Activated naive CD4-positive, alpha-beta T cell treated with Interleukin-2 at 50 U/mL for 16 hours (primary cell): ENCODE measurements at places on chromosomes 2 and 18.

- no peak for DNase-seq
Observed at GRCh38 chr2:69032336-69032735, 19.4 kb downstream of the ANTXR1 start.

DNA sequence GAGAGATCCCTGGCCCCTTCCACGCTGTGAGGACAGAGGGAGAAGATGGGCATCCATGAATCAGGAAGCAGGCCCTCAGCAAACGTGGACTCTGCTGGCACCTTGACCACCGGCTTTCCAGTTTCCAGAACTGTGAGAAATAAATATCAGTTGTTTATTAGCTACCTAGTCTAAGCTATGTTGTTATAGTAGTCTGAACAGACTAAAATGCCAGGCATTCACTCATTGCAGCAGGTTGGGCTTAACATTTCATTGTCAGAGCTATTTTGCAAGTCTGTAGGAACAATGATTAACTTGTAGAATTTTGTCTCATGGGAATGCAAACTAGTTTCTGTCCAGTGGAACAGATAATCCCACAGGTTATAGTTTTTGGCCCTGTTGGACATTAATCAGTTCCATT, 24.8 kb upstream of the TBC1D8 start:
- no peak for DNase-seq

DNA sequence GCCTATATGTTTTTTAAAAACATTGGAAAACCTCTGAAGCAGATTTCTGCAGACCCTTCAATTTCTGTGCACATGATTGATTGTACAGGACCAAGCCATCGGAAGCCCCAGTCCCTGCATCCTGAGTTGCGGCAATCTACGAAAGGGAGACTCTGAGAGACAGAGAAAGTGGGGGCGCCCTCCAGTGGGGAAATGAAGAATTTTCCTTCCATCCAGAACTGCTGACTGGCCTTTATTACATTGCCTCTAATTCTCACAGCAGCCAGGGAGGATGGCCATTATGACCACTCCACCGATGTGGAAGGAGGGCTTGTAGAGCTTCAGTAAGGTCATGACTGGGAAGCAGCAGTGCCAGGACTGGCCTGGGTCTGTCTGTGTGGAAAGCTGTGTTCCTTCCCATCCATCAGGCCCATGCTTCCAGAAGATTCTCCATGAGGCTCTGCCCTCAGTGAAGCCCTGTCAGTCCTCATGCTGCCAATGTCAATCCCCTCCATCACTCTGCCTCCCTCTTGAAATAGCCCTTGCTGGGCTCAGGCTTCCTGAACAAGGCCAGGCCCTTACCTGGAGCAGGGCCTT, 20.0 kb upstream of the RESP18 start:
- peak; percentile 66 for DNase-seq

- no peak for DNase-seq
Observed at GRCh38 chr2:134504586-134505336, 214.0 kb downstream of the TMEM163 start.

- no peak for DNase-seq
Observed at GRCh38 chr2:120963997-120964705, 228.5 kb downstream of the GLI2 start.

DNA sequence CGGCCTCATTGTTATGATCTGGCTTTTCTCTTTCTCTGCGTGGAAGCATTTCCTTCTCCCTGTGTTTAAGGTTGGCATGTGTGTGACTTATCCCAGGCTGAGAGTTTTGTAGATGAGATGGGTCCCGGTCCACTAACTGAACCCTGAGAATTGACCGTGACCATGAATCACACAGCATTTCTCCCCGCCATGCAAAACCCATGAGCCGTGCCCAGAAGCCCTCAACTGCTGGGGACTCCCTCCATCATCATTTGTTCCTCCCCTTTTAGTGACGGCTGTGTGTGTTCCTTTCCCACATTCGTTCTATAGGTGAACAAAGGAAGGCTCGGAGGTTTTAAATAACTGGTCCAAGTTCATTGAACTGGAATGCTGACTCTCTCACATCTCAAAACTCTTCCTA, 30.1 kb upstream of the TXNDC2 start:
- DNase-seq = no peak

DNA sequence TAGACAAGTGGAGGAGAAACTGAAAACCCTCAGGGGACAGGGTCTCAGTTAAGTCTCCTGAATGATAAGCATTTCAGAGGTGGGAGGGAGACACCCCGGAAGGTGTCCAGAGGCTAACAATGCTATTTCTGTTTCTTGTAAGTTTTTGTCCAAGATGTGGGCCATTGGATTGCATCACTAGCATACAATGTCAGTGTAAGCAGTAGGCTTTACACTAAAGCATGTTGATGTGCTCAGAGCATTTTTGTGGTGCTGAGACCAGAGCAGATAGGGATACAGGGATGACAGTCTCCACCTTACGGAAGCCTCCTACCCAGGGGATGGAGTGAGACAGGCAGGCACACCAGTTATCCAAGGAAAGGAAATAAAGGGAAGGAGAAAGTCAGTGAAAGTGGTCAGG, 2.2 kb upstream of the IL1R1 start:
- no peak for DNase-seq

DNA sequence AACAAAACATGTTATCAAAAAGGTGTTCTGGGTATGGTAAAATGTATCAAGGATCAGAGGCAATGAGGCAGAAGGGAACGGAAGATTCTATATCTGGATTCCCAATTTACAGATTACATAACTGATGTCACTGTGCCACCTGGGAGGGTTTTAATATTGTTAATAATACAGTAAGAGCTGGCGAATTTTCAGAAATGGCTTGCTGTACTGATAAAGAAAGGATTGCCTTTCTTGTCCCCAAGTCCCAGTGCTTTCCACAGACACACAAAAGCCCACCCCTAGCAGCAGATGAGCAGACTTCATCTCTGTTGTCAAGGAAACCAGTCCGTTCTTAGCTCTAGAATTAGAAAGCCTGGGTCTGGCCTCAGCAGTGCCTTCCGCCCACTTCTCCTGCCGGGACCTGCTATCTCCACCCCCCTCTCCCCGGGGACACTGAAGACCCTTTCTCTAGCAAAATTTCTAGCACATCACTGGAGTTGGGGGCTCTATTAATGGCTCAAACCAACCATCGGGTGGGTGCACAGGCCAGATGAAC, 34.3 kb downstream of the ADD2 start:
- DNase-seq = no peak

DNA sequence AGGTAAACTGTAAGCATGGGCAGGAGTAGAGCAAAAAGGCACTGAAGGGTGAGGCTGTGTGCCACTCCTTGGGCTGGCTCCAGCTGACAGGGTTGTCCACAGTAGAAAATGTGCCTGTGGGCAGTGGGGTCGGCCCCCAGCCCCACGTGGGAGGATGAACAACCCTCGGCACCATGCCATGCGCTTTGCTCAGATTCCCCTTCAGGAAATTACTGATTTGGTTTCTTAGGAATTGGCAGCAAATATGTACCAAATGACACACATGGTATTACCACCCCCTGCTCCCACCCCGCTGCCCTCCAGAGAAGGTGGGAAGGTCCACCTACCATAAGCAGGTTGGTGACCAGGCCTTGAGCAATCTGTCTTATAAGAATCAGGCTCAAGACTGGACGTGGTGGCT, 13.6 kb downstream of the ADCY3 start:
- DNase-seq = no peak

DNA sequence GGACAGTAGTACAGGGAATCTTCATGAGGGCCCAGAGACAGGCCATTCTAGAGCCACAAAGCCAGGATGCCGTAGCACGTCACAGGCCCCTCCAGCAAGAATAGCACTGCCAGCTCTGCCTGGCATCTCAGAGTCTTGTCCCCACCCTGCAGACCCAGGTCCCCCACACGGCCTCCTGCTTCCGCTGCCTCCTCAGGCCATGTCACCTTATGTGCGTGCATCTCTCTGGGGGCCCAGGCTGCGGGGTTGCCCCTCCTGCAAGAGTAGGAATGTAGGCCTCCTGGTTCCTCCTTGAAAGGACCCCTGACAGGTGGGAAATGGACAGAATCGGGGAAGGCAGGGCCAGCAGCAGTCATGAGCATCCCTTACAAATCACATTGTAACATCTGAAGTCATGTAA, 49.8 kb downstream of the ADI1 start:
- no peak for DNase-seq

DNA sequence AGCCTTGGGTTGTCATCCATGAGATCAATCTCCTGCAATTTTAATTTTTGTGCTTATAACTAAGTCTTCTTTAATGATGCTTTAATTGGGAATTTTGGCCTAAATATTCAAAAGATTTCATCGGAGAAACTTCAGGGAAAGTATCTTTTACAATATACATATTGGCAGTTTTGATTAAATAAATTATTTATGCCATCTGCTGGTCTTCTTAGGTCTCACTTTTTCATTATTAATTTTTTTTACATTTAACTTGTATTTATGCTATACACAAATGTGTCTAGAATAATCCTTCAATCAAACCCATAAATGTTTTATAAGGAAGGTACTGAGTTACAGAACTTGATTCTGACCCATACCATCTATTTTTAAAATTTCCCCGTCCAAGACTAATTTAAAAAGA, 95.1 kb upstream of the XPO1 start:
- no peak for DNase-seq

DNA sequence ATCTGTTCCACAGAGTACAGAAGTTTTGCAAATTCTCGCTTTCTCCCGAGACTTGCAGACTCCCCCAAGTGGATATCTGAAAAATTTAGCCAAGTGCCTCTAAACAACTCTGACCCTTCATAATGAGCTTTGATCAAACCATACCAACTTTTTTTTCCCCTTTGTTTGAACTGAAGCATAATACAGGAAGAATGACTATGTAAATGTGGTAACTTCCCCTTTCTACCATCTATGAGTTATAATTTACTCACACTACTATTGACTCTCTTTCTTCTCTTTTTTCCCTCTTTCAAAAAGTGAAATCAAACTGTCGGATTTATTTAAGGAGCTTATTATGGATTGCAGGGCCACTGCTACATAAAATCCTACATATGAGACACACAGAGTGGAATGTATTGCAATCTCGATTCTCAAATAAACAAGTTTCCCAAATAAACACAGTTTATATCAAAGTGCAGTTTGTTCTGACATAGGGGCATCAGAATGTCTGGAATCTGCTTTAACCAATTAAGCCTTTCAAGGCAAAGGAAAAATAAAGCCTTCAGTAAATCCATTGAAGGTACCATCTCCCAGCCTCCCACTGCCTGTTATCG, 1.4 kb upstream of the ZNF804A start:
- DNase-seq = no peak

- no peak for DNase-seq
Observed at GRCh38 chr2:177545143-177545542, 152.6 kb downstream of the AGPS start.

DNA sequence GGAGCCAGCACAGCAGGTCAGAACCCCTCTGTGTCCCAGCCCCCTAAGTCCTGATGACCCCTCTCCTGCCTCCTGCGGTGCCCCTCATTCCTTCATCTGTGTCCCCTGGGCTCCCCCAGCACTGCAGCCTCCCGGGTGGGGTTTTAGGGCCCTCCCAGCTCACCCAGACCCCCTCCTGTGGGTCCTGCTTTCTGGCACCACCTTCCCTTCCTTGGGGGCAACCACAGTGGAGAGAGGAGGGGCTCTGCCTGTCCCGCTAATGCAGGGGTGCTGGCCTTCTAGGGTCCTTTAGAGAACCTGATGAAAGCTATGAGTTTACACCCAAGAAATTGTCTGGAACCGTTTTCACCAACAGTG, 42.7 kb upstream of the ALPP start:
- no peak for DNase-seq

DNA sequence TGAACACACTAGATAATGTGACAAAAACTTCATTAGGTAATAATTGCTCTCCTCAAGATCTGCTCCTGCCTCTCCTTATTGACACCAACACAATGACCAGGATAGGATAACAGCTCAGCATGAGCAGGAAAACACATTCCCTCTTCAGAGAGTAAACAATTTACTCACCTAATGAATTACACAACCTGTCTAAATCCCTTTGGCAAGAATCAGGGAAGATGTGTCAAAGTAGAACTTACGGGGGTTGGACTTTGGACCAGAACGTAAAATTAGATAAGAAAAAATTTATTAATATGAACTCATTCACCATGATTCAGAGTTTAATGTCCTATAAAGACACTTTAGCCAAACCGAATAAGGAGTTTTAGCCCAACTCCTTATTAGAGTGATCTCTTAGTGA, 512.2 kb downstream of the SATB2 start:
- DNase-seq = no peak

GRCh38 chr2:206783718-206784117, 18.3 kb downstream of the FASTKD2 start:
- DNase-seq = no peak

DNA sequence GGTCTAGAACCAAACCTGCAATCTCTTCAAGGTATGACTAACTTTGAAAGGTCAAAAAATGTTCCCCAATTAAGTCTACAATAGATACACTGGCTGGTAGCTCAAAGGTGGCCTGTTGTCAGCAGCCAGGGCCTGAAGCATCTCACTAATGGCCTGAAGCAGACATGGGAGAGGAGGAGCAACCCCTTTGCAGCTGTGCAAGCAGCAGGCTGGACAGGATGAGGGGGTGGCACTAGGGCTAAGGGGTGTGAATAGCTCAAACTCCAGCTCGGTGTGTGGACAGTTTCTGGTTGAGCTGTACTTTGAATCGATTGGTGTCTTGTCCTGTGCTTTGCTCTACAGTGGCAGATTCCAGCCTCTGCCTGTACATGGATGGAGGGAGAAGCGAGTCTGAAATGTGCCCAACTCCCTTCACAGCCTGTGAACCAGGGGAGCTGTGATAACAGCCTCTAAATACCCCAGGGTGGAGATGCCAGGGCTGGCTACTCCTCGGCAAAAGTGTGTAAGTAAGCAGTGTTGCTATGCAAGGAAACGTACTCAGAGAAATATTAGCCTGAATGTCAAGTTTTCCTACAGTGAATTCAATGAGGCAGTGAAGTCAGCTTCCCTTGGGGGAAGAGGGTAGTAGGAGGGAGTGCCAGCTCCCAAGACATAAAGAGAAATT, 34.7 kb upstream of the DTNB start:
- DNase-seq = no peak

GRCh38 chr18:59769129-59769865, 72.1 kb upstream of the CCBE1 start:
- no peak for DNase-seq

- no peak for DNase-seq
Observed at GRCh38 chr2:237549643-237550415, 16.5 kb upstream of the PRLH start.
